ENCODE measurements at places on chromosomes 7 and 10. TPM values are rescaled to one million over a fixed set of nuclear protein-coding genes. Genes with fewer than 3 reads are reported as not detected.

- no peak for DNase-seq
- no peak overlapping the region for H3K27ac ChIP-seq
- no peak overlapping the region for H3K4me3 ChIP-seq
- H3K36me3 ChIP-seq = no peaks in the 10 kb centered on the region
- no peaks in the 10 kb centered on the region for H3K27me3 ChIP-seq
- H3K4me1 ChIP-seq = no peaks in the 10 kb centered on the region
Observed at GRCh38 chr7:34087892-34088891, 182.9 kb downstream of the BMPER start.

DNA sequence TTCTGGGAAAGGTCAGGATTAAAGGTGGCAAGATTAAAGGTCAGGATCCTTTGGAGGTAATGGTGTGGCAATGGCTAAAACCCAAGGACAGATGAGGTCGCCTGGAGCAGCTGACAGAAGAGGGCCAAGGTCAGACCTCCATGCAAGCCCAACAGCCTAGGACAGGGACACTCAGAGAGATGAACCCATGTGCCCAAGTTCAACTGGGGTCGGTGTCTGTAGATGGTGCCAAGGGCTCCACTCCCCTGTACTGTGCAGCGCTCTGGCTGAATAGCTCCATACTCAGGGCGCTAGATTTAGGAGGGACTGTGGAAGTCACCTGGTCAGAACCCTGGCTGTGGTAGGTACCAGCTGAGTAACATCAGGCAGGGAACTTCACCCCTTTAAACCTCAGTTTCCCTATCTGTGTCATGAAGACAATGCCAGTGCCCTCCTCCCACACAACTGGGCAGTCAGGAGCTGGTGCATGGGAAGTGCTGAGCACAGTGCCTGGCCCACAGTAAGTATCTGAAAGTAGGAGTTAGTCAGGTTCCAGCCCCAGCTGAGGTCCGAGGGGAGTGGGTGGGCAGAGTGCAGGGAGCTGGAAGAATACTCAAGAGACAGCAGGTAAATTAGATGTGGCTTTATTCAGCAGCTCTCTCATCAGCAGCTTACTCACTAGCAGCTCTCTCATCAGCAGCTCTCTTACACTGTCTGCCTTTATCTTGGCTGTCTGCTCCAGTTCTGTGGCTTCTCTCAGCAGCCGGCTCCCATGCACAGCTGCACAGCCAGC, 327.1 kb downstream of the GLRX3 start:
- H3K4me1 ChIP-seq = no peaks in the 10 kb centered on the region
- DNase-seq = no peak
- no peak overlapping the region for H3K27ac ChIP-seq
- no peaks in the 10 kb centered on the region for H3K27me3 ChIP-seq
- H3K4me3 ChIP-seq = no peak overlapping the region
- no peaks in the 10 kb centered on the region for H3K36me3 ChIP-seq

DNA sequence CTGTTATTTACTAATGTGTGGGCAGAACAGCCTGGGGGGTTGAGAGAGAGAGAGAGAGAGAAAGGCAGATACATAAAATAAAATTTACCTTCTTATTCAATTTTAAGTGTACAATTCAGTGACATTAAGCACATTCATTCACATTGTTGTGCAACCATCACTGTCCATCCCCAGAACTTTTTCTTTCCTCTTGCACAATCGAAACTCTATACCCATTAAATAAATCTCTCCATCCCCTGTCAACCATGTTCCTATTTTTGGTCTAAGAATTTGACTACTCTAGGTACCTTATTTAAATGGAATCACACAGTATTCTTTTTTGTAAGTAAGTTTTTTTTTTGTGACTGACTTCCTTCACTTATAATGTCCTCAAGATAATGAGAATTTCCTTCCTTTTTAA, 181.6 kb downstream of the SND1 start:
- H3K4me3 ChIP-seq = no peak overlapping the region
- H3K27ac ChIP-seq = no peak overlapping the region

DNA sequence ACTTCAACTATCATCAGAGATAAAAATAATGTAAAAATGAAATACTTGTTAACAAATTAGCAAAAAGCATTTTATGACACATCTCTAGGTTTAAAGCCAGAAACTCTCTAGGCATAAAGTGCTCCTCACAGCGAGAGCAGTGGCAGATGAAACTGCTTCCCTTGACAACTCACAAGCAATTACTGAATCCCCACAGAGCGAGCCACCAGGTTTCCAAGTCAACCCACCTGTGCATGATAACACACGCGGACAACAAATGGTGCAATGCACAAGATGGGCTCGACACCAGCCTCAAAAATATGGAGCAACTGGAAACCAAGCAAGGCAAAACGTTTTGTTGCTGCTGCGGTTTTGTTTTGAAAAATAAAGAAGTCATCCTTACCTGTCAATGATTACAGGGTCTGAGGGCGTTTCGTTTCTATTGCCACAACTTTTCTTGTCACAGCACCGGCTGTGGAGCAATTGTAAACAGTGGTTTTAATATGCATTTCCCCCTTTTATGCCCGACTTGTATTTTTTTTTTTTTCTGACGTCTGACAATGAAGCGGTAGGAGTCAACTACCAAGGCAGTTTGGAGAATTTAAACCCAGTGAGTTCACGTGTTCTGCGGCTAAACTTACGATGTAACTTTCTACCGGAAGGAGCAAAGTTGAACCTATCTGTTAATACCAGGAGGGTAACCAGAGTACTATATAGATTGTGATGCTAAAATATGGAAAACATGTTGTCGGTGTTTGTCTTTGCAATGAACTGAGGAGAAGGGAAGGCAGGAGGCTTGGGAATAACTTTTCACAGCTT, 7.0 kb downstream of the EBF3 start:
- no peak for DNase-seq
- no peak overlapping the region for H3K4me3 ChIP-seq
- no peaks in the 10 kb centered on the region for H3K36me3 ChIP-seq
- no peaks in the 10 kb centered on the region for H3K4me1 ChIP-seq
- H3K27me3 ChIP-seq = peaks cover 7% of the 10 kb centered on the region

SEC61G gene
- 160 TPM for total RNA-seq

DNA sequence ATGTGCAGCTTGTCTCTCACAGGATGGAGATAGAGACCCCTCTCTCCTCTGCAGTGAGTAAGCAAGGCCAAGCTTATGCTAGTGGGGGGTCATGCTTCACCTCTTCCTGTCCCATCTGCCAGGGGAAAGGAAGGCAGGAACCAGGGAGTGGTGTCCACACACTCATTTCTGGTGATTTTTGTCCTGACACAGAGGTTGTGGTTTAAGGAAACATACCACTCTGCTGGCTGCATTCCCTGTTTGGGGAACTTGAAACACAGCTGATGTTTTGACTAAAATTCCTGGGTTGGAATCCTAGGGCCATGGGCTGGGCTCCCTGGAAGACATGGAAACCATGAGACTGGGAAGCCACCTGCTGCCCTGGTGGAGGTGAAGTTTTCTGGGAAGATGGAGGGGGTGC, 21.4 kb downstream of the C10orf120 start:
- no peaks in the 10 kb centered on the region for H3K4me1 ChIP-seq
- no peaks in the 10 kb centered on the region for H3K36me3 ChIP-seq
- DNase-seq = no peak
- H3K27me3 ChIP-seq = no peaks in the 10 kb centered on the region
- no peak overlapping the region for H3K4me3 ChIP-seq

MALRD1 gene
- 0.13 TPM for total RNA-seq

GRCh38 chr7:117185124-117185523, 137.7 kb downstream of the WNT2 start:
- no peaks in the 10 kb centered on the region for H3K27me3 ChIP-seq
- no peaks in the 10 kb centered on the region for H3K4me1 ChIP-seq
- H3K36me3 ChIP-seq = no peaks in the 10 kb centered on the region
- H3K27ac ChIP-seq = no peak overlapping the region
- no peak for DNase-seq

DNA sequence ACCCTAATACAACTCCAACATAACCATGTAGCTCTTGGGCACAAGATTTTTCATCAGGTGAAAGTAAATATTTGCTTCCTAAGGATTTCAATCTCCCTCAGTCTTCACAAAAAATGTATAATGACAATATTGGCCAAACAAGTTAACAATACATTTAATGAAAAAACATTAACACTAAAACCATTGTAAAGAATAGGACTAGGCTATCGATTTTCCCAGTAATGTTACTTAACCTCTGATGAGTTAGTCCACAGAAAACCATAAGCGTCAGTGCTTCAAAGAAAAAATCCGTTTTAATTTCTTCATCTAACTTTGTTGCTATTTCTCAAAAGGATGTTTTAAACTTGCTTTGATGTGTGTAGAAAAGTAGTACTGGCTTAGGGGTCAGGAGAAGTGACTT, 1.2 kb downstream of the ZNF33B start:
- H3K4me1 ChIP-seq = no peaks in the 10 kb centered on the region
- H3K4me3 ChIP-seq = peak overlapping the region; percentile 89
- H3K27ac ChIP-seq = no peak overlapping the region
- no peaks in the 10 kb centered on the region for H3K36me3 ChIP-seq
- H3K27me3 ChIP-seq = no peaks in the 10 kb centered on the region

THSD7A gene
- total RNA-seq = 0.03 TPM

DNA sequence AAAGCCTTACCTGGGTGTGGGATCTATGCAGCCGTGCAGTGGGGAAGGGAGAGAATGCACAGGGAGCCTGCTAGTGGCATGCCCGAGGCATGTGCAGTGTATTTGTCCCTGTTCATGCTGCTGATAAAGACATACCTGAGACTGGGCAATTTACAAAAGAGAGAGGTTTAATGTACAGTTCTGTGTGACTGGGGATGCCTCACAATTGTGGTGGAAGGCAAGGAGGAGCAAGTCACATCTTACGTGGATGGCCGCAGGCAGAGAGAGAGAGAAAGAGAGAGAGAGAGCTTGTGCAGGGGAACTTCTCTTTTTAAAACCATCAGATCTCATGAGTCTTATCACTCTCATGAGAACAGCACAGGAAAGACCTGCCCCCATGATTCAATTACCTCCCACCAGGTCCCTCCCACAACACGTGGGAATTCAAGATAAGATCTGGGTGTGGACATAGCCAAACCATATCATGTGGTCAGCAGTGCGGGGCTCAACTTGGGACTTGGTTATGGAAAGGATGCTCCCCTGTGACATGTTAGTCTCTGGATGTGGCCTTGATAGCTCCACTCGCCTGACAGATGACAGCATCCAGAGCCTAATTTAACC, 128.9 kb downstream of the DOCK1 start:
- no peak for DNase-seq
- H3K36me3 ChIP-seq = no peaks in the 10 kb centered on the region
- no peaks in the 10 kb centered on the region for H3K4me1 ChIP-seq
- no peak overlapping the region for H3K4me3 ChIP-seq
- no peak overlapping the region for H3K27ac ChIP-seq
- H3K27me3 ChIP-seq = no peaks in the 10 kb centered on the region

- H3K36me3 ChIP-seq = no peaks in the 10 kb centered on the region
- H3K4me1 ChIP-seq = peaks cover 7% of the 10 kb centered on the region
- no peak overlapping the region for H3K4me3 ChIP-seq
- no peak for DNase-seq
Observed at GRCh38 chr10:46299286-46299535, 12.4 kb downstream of the ANTXRL start.

ABCC2 gene
- total RNA-seq = 0.24 TPM

- DNase-seq = no peak
- no peak overlapping the region for H3K27ac ChIP-seq
- H3K4me3 ChIP-seq = no peak overlapping the region
- no peaks in the 10 kb centered on the region for H3K36me3 ChIP-seq
Observed at GRCh38 chr7:72286519-72286918, 125.6 kb downstream of the CALN1 start.

DDIT4 gene
- 192 TPM for total RNA-seq

DNA sequence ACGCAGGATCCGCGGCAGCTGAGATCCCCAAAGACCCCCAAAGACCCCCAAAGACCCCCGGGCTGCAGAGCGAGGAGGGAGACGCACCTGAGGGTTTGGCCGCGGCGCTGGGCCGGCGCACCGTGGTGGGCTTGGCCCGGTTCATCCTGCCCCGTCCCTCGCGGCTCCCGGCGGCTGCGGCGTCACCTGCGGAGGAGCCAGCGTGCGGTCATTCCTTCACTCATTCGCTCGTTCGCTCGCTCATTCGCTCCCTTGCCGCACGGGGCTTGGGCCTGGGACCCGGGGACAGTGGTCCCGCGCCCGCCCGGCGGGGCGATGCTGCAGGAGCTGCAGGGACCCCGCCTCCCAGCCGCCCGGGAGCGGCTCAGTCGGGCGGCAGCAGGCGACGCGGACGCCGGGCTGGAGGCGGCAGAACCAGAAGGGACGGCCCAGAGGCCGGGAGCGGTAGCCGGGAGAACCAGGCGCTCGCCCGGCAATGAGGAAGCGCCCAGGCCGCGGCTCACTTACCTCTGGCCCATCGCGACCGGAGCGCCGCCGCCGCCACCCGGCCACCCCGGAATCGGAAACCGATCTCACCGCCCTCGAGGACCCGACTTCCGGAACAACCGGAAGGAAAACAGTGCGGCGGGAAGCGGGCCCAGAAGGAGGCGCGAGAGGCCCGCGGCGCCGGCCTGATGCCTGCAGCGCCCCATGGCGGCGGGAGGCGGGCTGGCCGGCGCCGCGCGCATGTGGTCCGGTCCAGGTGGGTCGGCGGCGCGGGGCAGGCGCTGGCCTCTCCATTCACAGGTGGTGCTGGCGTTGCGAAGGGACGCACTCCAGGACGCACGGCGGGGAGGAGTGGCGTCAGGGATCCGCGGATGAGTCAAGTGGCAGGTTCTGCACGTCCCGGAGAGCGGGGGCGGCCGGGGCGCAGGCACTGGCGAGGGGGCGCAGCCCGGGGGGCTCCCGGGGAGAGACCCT, at the start of gene INTS1:
Gene INTS1, minus strand, starts transcription at position 574 of the 960 bp plus-strand sequence. Its CDS starts 429 bp downstream, at position 145.
- H3K4me3 ChIP-seq = peak within 1 kb of the TSS; percentile 82
- no peaks in the 10 kb centered on the region for H3K27me3 ChIP-seq
- DNase-seq = peak; percentile 34
- H3K36me3 ChIP-seq = no peaks in the 10 kb centered on the region

DNA sequence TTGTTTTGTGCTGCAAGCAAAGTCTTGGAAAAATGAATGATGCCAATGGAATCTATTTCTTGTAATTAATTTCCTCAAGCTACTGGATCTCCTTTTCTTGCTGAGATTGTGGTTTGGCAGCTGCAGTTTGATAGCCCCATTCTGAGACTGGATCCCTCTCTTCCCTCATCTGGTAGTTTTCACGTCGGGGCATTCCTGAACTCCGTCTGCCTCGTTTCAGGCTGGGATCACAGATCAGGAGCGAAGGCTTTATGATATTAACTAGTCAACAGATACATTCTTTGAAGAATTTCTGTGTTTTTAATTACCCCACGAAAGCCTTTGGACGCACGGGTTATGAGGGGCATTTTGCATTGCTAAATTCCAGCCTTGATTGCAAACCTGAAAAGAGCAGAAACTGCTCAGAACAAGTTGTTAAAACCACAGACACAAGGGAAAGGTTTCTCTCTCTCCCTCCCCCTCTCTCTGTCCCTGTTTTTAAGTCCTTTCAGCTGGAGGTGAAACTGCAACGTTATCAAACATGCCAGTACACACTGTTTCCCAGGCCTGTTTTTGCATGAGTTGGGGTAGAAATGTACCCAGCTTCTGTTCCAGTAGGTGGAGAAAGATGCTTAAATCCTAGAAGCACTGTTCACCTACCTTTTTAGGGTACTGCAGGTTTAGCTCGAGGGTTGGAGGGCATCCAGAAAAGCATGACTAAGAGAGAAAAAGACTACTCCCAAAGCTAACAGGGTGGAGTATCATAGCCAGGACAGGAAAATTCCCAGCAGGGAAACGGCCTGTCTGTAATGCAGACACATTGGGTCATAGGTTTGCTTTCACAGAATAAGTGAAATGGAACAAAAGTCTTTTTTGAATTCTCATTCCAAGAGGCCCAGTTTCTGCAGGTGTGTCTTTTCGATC, 124.3 kb downstream of the CUX1 start:
- no peak overlapping the region for H3K4me3 ChIP-seq
- peak overlapping the region; percentile 1 for H3K27ac ChIP-seq
- H3K27me3 ChIP-seq = no peaks in the 10 kb centered on the region

PLXNA4 gene
- 0.03 TPM for total RNA-seq

TCTN3 gene
- 27.1 TPM for total RNA-seq
